Activated CD8-positive, alpha-beta memory T cell treated with anti-CD3 and anti-CD28 coated beads for 4 hours (primary cell): ENCODE measurements at places on chromosomes 4 and X.

GRCh38 chr4:56146956-56147355, 198.2 kb downstream of the CEP135 start:
- no peak for DNase-seq

DNA sequence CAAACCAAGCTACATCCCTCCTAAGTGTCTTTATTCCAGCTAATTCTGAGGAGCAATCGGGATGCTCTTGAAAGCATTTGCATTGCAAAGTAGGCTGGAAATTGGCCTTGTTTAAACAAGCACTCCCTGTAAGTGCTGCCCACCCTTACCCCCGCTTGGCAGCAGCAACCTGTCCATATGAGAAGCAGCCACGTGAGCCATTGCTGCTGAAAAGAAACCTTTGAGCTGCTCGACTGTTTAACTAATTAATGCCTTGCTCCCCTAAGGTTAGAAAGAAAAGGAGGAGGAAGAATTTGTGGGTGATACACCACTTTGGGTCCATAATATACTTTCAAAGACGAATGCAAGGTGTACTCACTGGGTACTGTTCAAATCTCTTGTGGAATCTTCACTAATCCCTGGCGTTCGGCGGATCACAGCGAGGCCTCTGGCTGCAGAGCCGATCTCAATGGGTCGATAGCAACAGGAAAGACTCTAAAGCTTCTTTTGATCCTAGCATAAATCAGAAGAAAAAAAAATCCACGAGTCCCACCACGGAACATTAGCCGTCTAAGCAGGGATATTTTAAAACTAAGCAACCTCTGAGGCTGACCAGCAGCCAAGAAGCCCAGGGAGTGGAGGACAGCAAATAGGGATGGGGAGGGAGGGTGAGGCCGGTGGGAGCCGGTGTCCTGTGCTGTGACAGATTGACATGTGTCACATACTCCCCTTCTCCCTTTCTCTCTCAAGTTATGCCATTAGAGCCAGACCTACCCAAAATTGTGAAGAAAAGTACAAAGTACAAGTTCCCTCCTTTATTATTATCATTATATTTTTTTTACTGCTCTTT, 37.2 kb upstream of the MGST2 start:
- DNase-seq = no peak

GRCh38 chrX:103774070-103774642, 2.5 kb upstream of the PLP1 start:
- no peak for DNase-seq

GRCh38 chrX:111319451-111319850, 49.2 kb upstream of the CAPN6 start:
- DNase-seq = no peak

- DNase-seq = no peak
Measured at GRCh38 chr4:40363945-40364344, 28.8 kb downstream of the CHRNA9 start.

- DNase-seq = no peak
Measured at GRCh38 chrX:9749146-9749692, 16.4 kb downstream of the GPR143 start.
